ENCODE measurements at places on chromosomes 13 and 19.

DNA sequence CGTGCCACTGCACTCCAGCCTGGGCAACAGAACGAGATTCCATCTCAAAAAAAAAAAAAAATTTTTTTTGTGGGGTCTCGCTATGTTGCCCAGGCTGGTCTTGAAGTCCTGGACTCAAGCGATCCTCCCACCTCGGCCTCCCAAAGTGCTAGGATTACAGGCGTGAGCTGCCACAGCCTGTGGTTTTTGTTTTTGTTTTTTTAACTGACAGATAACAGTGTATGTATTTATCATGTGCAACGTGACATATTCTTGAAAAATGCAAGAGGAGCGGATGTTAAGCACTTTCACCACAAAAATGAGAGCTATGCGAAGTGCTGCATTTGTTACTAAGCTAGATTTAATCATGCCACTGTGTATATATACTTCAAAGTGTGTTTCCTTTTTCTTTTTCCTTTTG, 49.0 kb downstream of the ARHGEF18 start:
- DNase-seq, result no peak

DNA sequence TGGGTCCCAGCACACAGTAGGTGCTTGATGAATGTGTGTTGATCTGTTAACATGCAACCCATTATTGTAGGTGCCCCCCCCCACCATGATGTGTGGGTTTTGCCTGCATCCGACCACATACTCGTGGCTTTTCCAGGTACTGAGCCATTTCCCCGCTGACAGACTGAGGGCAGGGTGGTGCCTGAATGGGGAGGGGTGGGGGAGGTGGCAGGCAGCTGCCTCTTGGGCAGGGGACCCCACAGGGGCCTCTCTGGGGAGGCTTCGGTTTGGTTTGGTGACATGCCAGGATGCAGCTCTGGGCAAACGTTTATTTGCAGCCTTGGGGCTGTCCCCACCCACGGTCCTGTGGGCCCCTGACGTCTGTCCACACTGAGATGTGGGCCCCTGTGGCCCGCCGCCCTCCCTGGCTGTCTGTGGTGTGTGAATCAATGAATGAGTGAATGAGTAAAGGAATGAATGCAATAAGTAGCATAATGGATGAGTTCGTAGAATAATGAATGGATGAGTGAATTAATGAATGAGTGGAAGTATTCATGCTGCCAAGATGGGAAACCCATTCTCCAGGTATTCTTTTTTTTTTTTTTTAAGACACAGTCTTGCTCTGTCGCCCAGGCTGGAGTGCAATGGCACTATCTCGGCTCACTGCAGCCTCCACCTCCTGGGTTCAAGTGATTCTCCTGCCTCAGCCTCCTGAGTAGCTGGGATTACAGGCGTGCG, 9.0 kb upstream of the JUND start:
- DNase-seq, result peak; percentile 89

DNA sequence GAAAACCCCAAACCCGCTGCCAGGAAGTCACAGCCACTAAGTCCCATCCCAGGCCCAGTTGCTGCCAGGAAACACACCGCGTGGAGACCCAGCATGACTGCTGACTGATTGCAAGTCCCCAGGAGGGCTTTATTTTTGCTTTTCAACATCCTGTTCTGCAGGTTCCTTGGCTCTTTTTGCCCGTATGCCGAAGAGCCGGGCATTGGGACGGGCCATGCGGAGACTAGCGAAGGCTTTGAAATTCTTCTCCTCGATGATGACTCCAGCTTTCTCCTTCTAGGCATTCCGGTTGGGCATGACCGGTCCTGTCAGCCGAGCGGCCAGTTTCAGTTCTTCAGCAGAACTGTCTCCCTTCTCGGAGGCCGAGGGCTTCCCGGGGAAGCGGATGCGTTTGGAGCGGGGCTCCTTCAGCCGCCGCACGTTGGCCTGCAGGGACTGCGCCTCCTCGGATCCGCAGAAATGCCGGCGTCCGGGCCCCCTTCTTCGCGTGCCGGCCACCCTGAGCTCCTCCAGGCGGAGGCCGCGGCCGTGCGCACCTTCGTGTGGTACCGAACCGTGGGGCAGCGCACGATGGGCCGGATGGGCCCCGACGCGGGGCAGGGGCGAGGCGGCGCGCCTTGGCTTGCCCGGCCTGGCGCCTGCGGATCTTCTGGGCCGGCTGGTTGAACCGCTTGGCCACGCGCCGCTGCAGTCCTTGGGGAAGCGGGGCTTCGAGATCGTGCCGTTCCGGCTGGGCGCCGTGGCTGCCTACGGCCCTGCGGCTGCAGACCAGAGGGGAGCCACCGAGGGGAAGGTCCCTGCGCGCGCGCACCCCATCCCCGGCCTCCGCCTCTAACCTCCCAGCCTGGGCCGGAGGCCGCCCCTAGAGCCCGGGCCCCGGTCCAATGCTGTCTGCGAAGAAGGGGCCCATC, 15.2 kb downstream of the ZSCAN5C start:
- no peak for DNase-seq

GRCh38 chr19:44696939-44697669, 1.8 kb upstream of the CEACAM16 start:
- DNase-seq, result no peak

- DNase-seq, result no peak
Measured at GRCh38 chr19:4531562-4532165, 3.4 kb downstream of the PLIN5 start.

- DNase-seq, result no peak
Measured at GRCh38 chr13:33911521-33911920, 93.6 kb downstream of the RFC3 start.

GRCh38 chr13:48504606-48505005, 28.3 kb downstream of the RCBTB2 start:
- DNase-seq, result no peak
